ENCODE measurements at places on chromosomes 3 and 15. TPM values are rescaled to one million over a fixed set of nuclear protein-coding genes. Genes with fewer than 3 reads are reported as not detected.

NANOGP8 gene
- not detected for total RNA-seq

- DNase-seq = no peak
Observed at GRCh38 chr15:92636401-92636907, 19.1 kb downstream of the FAM174B start.

WDR49 gene
- total RNA-seq = not detected

- DNase-seq = no peak
Observed at GRCh38 chr3:104149154-104149553, 1217.6 kb upstream of the ALCAM start.

WDR72 gene
- not detected for total RNA-seq
